ENCODE measurements at places on chromosomes 6 and 20.

DNA sequence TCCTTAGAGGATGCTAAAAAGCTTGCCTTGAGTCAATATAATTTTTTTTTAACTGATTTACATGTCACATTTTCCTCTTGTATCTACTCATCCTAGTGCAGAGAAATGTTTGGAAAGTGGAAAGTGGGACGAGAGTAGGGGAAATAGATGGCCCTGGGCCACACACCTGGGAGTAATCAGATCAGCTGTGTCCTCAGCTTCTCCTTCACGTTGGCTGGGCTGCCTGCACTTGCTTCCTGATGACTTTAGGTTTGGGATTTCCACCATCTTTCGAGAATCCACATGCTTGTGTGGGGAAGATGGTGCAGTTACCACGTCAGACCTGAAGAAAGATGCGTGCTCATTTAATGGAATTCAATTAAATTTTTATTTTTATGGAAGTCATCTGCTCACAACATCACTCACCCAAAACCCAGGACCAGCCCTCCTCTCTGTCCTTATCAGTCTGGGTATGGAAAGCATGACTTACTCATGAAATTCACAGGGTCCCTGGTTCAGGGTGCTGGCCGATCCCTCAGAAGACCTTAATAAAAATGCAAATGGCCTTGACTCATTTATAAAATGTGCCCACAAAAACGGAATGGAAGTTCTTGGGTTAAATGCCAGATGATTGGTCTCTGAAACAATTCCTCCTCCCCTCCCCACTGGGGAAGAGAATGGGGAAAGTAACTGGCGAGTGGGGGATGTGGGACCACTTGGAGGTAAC is 74.5 kb upstream of the TIAM2 start:
- no peak for DNase-seq

GRCh38 chr6:148457137-148457842 is 114.7 kb downstream of the SASH1 start:
- DNase-seq = peak; percentile 24

DNA sequence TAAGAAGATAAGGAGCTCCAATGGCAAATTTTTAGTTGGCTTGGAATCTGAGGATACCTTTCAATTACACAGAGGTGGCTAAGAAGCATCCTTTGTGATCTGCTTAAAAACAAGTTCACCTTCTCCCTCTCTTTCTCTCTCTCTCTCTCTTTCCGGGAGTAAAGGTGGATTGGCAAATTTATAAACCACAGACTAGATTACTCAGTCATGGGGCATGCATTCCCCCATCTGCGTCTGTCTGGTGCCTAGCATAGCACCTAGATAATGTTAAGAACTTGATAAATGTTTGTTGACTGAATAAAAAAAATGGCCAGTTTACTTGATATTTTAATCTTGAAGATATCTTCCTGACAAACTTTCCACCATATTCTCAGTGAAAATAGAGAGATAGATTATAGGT is 312.3 kb downstream of the CDC5L start:
- no peak for DNase-seq

GRCh38 chr20:24289737-24290481 is 179.5 kb upstream of the SYNDIG1 start:
- peak; percentile 2 for DNase-seq

GRCh38 chr20:51275826-51276225 is 252.9 kb upstream of the KCNG1 start:
- DNase-seq = peak; percentile 81

DNA sequence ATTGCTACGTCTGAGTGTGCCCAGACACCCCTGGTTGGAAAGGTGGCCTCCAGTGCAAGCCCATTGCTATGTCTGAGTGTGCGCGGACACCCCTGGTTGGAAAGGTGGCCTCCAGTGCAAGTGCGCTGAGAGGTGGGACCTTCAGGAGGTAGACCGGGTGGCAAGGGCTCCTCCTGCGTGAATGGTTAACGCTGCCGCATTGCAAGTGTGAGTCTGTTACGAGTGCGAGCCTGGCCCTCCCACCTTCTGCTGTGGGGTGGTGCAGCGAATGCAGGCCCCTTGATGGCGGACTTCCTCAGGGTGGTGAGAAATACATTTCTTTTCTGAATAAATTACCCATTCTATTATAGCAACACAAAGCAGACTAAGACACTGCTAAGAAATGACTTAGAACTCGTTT is 208.8 kb downstream of the DLL1 start:
- no peak for DNase-seq

DNA sequence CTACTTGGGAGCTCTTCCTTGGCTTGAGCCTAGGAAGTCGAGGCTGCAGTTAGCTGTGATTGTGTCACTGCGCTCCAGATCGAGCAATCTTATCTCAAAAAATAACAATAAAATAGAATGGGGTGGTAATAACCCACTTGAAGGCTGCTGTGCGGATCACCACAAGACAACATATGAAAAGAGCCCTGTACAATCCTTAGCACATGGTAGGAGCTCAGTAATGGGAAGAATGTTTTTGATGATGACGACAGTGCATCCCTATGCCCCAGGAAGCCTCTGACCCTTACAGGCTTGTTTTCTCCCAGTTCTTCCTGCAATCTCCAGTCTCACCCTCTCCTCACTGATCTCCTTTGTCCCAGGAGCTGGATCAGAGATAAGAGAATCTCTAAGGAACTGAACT is 15.5 kb downstream of the SCUBE3 start:
- DNase-seq = no peak

DNA sequence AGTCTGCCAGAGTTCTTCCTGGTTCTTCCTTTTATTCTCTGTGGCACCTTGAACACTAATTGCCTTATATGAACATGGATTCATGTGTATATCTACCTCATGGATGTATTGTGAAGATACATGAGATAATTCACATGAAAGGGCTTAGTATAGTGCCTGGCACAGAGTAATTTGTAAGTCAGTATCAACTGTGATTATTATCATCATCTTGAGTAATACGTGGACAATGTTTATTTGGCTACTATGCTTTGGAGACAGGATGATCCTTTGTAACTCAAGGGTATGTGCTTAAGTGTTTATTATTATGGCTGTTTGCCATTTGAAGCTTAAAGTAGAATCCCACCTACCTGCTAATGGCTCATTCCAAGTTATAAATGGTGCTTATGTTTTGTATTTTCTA is 16.0 kb downstream of the DOP1A start:
- DNase-seq = no peak
